ENCODE measurements at places on chromosomes 16 and 17.

GRCh38 chr17:27631411-27631760, 398 bp downstream of the LGALS9 start:
- no peak for DNase-seq

GRCh38 chr17:40534371-40535189, 30.7 kb downstream of the CCR7 start:
- DNase-seq = no peak

- DNase-seq = no peak
These were observed 10.4 kb upstream of the GNA13 start for GRCh38 chr17:65066901-65067300.

- DNase-seq = no peak
These were observed 913 bp upstream of the PRR14 start for GRCh38 chr16:30649725-30650368.

DNA sequence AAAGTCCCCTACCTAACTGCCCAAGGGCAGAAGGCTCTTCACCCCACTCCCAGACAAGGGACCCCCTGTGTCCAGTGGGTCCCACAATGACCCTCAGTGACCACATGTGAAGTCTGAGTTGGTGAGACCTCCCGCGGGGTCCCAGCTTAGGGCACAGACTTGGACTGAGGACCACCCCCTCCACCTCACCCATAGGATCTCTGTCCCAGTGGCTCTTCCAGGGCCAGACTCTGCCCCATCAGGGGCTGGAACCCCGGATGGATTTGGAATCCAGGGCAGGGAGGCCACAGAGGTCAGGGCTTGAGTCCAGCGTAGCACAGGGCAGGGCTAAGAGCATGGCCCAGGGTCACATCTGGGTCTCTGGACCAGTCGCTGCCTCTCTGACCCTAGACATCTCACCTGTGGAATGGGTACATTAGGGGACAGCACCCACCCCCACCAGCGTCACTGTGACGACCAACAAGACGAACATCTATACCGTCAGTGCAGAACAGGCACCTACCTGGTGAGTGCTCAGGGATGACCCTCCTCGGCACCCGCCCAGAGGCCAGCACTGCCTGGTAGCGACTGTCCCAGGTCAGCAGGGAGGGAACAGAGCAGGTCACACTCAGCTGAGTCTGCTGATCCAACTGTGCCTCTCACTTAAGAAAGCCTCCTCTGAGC, 37.7 kb downstream of the TNFRSF13B start:
- DNase-seq = no peak

GRCh38 chr17:15884731-15885130, 60.2 kb upstream of the ADORA2B start:
- DNase-seq = no peak

- no peak for DNase-seq
These were observed 68.6 kb downstream of the SMPD3 start for GRCh38 chr16:68379472-68380347.

DNA sequence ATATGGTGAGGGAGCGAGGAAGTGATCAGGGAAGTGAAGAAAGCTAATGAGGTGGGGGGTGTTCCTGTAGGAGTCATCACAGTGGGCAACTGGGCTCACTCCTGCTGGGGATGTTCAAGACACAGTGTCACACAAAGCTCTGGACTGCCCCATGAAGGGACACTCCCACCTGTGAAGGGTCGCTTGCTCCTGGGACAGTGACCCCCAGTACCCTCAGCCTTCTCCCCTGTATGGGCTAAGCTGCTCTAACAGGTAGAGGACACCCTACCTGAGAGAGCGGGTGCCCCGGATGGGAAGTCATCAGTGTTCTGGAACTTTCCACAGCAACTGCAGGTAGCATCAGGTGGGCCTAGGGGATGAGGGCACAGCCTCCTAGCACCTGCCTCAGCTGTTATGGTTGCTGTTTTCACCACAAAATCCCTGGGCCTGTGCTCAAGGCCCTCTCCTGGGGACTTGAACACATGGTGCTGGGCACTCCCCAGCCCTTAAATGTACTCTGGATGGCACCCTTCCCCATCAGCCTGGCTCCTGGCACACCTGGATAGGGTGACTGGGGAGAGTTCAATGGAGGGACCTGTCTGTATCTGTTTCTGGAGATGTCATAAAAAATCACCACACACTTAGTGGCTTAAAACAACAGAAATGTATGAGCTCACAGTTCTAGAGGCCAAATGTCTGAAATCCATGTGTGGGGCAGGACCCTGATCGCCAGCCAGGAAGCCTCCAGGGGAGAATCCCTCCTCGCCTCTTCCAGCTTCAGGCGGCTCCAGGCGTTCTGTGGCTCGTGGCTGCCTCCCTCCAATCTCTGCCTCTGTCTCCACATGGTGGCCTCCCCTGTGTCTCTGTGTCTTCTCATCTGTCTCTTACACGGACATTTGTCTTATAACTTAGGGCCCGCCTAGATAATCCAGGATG, 104.0 kb upstream of the CDH5 start:
- no peak for DNase-seq

- DNase-seq = no peak
These were observed 6.3 kb downstream of the HSBP1 start for GRCh38 chr16:83813823-83814658.

DNA sequence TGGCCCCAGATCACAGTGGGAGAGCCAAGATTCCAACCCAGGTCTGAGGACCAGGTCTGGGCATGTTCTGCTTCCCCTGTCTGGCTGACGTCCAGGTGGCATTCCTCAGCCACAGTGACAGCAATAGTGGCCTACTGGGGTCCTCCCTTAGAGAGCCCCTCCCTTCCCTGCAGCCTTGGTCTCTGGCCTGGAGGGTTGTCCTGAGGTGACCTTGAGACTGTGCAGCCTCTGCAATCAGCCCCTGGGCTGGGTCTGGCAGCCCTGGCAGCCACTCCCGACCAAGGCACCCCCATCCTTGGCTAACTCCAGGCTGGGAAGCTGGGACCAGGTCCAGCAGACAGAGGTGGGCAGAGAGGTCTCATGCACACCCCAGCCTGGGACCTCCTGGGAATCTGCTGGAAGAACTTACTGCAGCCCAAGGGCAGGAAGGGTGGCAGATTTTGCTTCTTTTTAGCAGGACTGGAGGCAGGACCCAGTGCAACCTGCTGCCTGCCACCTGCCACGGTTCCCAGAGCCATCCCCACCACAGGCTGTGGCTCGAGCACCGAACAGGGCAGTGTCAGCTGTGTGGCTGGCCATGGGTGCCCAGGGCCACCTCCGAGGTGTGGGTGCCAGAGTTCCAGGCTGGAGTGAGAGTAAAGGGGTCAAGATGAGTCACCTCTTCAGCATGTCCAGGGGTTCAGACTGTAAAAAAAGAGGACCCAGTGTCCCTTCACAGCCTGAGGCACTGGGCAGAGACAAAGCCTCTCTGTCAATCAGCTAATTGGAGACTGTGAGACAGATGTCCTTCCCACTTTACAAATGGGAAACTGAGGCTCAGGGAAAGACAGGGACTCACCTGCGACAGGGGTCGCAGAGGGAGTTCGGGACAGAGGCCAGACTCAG, 12.6 kb downstream of the GRB7 start:
- DNase-seq = no peak

DNA sequence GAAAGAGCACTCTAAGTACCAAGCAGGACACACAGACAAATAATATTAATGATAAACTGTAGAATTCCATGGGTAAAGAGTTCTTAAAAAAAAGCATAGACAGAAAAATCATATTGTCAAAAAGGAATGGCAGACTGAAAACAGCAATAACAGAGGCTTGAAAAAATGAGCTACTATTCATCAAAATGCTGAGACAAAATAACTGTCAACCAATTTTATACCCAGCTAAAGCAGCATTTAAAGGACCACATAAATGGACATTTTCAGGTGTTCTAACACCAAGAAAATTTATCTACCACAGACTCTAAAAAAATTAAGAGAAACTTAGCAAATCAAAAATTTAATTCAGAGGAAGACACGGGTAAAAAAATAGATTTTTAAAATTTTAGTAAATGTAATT, 119.1 kb downstream of the DYNLRB2 start:
- DNase-seq = no peak

- no peak for DNase-seq
These were observed 101.5 kb upstream of the CNTNAP4 start for GRCh38 chr16:76175718-76176117.

DNA sequence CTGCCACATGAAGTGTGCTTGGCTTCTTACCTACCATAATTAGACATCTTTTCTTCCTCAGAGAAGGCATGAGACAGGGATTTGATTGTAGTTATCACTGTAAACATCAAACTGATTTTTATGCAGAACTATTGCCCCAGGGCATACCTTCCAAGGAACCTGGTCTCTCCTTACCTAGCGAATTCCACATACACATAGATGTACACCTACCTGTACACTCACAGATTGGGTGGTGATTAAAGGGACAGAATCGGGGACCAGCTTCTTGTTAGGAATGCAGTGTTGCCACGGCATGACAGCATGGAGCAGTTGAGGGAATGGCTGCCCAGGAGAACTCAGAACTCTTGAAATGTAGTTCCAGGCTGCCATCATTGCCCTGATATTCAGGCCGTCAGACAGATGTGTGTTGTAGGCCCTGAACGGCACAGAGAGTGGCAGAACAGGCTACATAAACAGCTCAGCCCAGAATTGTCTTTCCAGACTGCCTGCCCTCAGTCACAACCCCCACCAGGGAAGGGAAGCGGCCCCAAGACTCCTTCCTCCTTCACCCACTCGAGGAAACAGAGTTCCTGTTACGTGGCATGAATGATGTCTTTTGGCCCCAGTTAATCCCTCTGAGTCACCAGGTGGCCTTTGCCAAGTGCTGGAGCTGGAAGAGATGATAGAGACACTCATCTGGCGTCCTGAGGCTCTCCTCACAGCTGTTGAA, 17.8 kb upstream of the NAGLU start:
- DNase-seq = peak; percentile 77
